ENCODE measurements at places on chromosomes 3 and 15. TPM values are rescaled to one million over a fixed set of nuclear protein-coding genes. Genes with fewer than 3 reads are reported as not detected.
A peak's percentile ranks its signal among the peaks of the same experiment; 100 is the strongest.

Gene DAZL
- total RNA-seq = not detected

Gene PPP2R3A
- total RNA-seq = 7.3 TPM

Gene GAP43
- total RNA-seq = not detected

GRCh38 chr3:128334766-128335165, 131.9 kb downstream of the DNAJB8 start:
- no peak for DNase-seq

- peak; percentile 91 for DNase-seq
Observed at GRCh38 chr3:52144034-52144795, 10.0 kb downstream of the POC1A start.

- DNase-seq = no peak
Observed at GRCh38 chr15:91863621-91864255, 10.2 kb downstream of the SLCO3A1 start.

DNA sequence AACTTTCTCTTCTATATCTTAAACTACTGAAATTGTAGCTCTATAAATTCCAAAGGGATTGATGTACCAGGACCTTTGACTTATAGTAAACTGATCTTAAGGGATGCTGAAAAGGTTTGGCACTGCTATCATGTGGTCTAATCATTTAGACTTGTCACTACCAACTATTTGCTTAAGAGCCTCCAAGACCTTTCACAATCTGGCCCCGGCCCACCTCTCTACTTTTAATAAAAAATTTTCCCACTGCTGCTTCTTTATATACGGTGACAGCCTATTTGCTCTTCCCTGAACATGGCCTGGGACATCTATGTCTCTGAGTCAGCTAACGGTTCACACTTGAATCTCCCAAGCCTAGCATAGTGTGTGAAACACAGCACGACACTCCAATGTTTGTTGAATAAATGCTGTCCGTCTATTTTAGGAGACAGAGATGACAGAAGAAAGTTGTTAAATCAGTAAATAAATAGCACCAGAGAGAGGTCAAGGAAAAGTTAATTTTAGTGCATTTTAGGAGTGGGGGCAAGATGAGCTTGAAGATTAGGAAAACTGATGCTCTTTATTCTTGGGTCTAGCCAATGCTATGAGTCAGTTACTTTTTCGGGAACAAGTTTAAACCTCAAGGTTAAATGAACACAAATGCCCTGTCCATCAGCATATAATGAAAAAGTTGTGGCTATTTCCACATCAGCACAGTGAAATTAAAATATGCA, 212.9 kb downstream of the TIGIT start:
- DNase-seq = no peak

- DNase-seq = no peak
Observed at GRCh38 chr3:48851407-48851806, 3.7 kb upstream of the PRKAR2A start.

- no peak for DNase-seq
Observed at GRCh38 chr3:16056217-16056616, 118.3 kb upstream of the GALNT15 start.

GRCh38 chr3:106820726-106821362, 556.4 kb upstream of the CCDC54 start:
- no peak for DNase-seq

DNA sequence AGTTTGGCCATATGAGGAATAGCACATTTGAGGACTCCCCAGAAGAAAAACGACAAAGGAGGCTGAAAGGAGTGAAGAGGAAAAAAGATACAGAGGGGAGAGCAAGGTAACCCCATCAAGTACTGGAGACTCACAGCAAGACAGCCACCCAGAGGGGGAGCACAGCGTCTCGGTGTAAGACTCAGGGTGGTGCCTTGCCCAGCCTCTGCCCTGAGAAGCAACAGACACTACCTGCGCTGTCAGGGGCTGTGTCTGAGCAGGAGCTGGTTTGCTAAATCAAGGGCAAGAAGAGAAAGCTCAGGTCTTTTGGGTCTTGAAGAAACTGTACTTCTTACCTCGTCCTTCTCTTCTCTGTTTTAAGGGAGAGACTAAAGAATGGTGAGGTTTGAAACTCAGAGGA, 27.9 kb downstream of the FBXO45 start:
- no peak for DNase-seq

DNA sequence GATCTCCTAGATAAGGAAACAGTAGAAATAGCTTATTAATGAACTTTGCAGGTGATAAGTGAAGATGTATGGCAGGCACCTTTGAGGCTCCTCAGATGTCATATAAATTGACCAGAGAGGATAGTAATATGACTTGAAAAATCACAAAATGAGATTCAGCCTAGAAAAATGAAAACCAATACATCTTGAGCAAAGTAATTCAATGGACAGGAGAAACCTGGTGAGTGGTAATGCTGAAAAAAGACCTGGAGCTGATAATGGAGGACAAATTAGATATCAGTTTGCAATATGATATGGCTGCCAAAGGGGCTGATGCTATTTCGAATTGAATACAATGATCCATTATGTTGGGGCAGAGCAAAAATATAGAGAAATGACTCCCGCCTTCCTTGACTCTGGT, 103.9 kb downstream of the LSAMP start:
- no peak for DNase-seq
